Dermis microvascular lymphatic vessel endothelial cell (primary cell): ENCODE measurements at places on chromosomes 5 and 9.
A peak's percentile ranks its signal among the peaks of the same experiment; 100 is the strongest.

DNA sequence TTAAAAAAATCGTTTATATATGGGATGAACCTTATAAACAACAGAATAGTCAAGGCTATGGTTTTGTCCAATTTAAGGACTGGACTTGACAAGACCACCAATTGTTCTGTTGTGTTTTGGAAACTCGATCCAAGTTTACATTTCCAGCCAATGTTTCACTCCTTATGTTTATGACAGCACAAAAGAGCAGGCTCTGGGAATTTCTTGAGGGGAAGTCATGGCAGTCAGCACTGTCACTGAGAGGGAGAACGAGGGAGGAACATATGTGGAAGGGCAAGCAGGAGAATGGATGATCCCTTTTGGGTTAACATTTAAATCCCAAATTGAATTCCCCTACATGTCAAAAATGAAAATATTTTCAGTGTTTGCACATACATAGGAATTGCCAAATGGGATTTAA, 292.5 kb downstream of the MARCHF11 start:
- no peak for DNase-seq

DNA sequence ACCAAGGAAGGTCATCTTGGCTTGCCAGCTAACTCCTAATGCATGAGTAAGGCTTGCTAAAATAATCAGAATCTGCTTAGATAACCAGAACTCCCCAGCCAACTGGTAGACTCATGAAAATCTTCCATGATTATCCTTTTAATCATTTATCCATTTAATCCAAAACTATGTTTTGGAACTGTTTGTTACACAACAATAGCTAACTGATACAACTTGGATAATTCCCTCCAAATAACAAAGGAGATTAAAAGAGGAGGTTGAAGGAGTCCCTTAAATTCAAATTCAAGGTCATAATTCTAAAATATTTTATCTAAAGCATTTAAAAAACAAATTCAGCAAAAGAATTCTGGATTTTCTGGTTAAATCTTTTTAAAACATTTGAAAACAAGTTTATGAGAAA, 222.1 kb downstream of the DEPDC1B start:
- no peak for DNase-seq

GRCh38 chr5:2883771-2884170, 132.3 kb upstream of the IRX2 start:
- no peak for DNase-seq

DNA sequence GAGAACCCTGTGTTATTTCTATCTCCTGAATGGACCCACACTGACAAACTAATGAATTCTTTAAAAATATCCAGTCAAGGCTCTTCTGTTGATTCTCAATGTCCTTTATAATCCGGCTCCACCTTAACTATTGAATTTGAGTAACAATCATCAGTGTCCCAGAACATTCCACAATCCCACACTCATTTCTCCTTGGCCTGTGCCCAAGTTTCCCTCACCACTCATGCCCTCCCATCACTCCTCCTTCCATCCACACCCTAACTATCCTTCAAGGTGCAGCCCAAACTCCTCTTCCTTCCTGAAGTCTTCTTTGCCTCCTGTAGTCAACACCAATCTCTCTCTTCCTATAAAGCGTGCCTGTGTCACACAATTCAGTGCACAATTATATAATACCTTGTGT, 106.1 kb downstream of the NUDT12 start:
- DNase-seq, result no peak

GRCh38 chr9:37406603-37407401, 15.7 kb upstream of the GRHPR start:
- no peak for DNase-seq

GRCh38 chr5:91098541-91098940, 284.6 kb downstream of the ARRDC3 start:
- no peak for DNase-seq

DNA sequence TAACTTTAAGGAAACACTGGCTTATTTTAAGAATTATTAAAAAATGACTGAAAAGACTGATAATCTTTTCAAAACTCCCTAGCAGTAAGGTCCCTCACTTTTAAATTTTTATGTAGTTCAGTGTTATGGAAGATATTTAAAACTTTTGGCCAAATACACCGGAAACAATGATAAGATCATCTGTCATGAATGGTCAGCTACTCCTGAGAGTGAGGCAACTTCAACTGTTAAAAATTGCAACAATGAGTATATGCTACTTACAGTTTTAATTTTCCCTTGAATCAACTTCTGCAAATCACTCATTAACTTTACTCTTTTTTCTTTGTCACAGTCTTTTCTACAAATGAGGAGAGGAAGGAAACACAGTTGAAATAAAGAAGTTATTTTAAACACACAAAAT, 10.8 kb downstream of the PUM3 start:
- DNase-seq, result no peak

DNA sequence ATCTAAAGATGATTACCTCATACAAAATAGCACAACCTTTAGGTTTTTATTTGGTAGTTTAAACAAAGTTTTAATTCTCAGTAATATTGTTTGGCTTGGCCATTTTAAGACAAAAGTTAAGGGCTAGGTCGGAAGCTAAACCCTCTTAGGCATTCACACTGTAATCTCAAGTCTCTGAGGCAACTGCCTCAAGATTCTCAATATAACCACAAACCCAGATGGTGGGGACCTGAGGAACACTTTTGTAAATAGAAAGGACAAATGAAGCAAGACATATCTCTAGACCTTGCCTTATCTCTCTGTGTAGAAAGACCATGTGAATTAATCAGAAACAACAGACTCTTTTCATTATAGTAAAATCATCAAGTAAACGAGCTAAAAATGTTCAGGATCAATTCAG, 500.2 kb upstream of the CDH6 start:
- DNase-seq, result no peak

- no peak for DNase-seq
These were observed 53.6 kb downstream of the WNK2 start for GRCh38 chr9:93237540-93237939.

DNA sequence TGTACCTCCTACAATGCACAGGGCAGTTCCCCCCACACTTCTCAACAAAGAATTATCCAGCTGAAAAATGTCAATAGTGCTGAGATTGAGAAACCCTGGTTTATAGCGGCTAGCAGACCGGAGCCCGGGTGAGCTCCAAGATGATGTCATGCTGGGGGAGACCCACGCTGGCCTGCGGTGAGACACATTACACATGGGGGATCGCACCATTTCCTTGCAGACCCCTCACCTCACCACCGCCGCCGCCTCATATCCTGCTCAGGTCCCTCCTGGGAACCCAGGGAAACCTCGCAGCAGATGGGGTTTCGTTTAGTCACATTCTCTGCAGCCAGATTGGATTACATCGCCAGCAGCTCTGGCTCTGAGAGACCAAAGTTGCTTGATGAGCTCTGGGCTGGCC, 14.7 kb upstream of the TNC start:
- no peak for DNase-seq

- DNase-seq, result no peak
These were observed 424.0 kb downstream of the SH3GL2 start for GRCh38 chr9:18002718-18003438.

DNA sequence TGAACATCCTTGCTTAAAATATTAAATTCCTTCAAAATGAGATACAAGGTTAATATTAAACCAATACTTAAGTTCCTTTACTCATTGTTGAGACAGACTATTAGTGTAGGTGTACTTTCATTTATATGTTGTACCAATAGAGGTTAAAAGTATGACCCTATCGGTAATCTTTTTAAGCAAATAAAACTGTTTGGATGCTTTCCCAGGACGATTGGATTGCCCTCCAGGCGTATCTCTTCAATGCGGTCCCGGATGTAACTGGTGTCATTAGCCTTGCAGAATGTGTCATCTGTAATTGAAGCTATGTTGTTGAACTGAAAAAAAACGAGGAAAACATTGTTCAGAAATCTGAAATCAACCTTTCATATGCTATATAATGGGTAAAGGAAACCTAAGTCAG, 18.9 kb downstream of the OGN start:
- no peak for DNase-seq

GRCh38 chr5:138305797-138306196, 25.8 kb downstream of the CDC25C start:
- DNase-seq, result peak; percentile 4

GRCh38 chr9:128588581-128589233, 36.3 kb downstream of the SPTAN1 start:
- no peak for DNase-seq

DNA sequence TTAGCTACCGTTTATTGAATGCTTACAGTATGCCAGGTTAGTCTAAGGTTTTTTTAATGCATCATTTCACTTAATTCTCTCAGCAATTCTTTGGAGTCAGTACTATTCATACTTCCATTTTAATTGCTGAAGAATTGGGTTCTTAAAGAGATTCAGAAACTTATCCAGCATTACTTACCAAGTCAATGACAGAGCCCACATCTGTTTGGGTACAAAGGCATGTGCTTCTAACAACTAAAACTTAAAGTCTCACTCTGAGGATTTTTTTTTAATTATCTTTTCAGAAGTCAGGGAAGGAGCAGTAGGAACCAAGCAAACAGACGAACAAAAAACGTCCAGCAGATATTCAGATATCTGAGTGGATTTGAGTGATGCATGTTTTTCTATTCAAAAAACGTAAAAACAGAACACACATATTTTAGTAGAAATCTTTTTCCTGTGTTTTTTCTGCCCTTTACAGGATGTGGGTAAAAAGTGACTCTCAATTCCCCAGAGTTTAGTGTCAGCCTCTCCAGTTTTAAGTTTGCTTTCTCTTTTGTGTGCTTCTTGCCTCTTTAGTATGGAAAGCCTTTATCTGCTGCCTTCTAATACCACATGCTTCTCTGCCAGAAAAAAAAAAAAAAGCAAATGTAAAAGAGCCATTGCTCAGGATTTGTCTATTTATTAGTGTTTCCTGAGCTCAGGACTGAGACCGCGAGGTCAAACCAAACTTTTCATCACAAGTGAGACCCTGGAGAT, 118.0 kb downstream of the PRKACG start:
- no peak for DNase-seq
